ENCODE measurements at places on chromosomes 12 and 14. TPM values are rescaled to one million over a fixed set of nuclear protein-coding genes. Genes with fewer than 3 reads are reported as not detected.

Gene KRT78
- 29.1 TPM for total RNA-seq

Gene SLC5A8
- 1.0 TPM for total RNA-seq

Gene CLEC14A
- total RNA-seq = 0.62 TPM

DNA sequence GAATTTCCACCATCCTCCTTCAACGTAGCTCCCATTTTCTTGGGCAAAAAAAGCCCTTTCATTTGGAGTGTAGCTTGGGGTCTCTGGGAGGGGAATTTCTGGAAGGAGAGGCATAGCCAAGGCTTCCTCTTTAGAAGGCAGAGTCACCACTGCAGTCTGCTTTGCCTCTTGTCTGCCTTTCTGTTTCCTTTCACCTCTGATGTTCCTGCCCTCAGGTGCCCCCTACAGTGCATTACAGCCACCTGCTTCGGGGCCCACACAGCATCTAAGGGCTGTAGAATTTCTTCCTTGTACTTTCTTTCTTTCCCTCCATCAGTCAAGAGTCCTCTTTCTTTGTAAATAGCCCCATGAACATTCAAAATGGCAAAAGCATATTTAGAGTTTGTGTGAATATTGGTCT, 1313.9 kb downstream of the TMEM121 start:
- DNase-seq = no peak

- peak; percentile 73 for DNase-seq
Observed at GRCh38 chr12:108638141-108638827, 4.6 kb upstream of the SELPLG start.

DNA sequence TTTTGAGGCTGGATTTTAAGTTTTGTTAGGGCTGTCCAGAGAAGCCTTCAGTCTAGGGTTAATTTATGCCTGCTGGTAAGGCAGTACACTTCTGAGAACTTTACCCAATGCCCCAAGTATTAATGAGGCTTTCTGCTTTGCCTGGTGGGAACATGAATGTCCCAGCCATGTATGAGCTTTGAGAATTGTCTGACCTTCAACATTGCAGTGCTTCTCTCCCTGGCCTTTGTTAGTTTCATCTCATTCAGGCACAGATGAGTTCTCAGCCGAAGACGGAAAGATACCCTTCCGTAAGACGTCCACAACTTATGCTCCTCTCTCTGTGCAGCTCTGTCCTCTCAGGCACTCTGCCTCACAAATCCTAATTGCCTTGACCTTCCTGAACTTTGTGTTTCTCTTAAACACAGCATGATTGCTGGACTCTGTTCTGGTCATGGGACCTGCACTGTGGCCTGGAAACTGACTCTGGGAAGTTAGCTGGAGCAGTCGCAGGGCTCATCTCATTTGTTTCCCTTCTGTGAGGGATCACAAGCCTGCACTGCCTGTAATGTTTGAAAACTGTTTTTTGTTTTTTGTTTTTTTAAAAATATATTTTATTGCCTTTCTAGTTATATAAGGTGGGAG, 15.7 kb downstream of the CHPT1 start:
- DNase-seq = no peak

Data from type B pancreatic cell (in vitro differentiated cells).